Brain pericyte (primary cell): ENCODE measurements at places on chromosomes 2 and 18.

GRCh38 chr18:79117788-79118187 lies 48.6 kb downstream of the ATP9B start:
- DNase-seq, result no peak

DNA sequence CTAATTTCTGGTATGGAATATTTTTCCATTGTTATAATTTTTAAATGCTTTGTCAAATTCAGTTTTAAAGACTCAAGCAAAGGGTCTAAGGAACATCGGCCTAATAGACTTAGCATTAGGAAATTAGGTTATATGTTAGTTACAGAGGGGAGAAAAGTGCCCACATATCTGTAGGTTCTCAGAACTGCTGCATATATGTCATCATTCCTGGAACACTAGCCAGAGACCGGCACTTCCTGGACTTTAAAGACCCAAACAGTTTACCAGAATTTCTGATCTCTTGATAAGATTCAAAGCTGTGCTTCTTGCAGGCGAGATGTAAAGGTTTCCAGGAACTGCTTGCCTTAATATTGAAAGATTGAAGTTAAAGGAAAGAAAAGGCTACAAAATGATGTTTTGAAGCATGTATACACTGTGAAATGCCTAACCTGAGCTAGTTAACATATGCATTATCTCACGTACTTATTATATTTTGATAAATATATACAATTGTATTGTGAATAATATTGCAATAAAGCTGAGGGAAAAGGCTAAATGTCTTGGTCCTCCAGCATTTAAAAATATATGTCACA lies 993.6 kb downstream of the LRP1B start:
- no peak for DNase-seq

GRCh38 chr2:169080250-169081069 lies 11.1 kb downstream of the DHRS9 start:
- no peak for DNase-seq

- no peak for DNase-seq
These were observed 286.2 kb upstream of the VRK2 start for GRCh38 chr2:57760381-57760801.
